ENCODE measurements at places on chromosomes 5 and 9.

DNA sequence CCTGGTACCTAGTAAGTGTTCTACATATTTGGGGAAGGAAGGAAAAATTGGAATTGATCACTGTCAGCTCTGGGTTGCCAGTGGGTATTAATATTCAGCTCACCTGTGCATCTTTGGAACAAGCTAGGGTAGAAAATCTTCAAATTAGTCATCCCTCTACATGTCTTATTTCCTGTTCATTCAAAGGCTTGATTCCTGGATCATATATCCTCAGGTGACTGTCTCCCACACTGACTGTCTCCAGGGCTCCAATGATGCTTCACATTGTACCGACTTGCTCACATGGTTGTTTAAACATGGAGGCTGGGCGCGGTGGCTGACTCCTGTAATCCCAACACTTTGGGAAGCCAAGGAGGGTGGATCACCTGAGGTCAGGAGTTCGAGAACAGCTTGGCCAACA lies 11.6 kb upstream of the SUSD1 start:
- DNase-seq, result no peak

GRCh38 chr9:121367306-121368137 lies 2.5 kb downstream of the STOM start:
- no peak for DNase-seq

DNA sequence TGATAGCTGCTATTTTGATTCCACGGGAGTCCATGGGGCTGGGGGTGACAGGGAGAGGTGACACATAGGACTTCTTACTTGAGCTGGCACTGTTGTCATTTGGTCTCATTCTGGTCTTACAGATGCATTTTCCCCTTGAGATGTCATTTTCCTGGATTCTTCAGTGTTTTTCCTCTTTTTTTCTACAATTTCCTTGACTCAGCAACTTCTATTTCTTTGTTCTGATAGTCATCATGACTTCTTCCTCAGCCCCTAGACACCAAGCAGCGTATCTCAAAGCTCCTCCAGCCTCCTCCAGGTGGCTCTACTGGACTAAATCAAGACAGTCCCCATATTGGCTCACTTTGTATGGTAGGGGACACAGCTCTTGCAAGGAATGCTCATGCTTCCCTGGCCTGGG lies 16.5 kb downstream of the LVRN start:
- no peak for DNase-seq

- no peak for DNase-seq
Observed at GRCh38 chr5:84602371-84602771, 217.7 kb upstream of the EDIL3 start.

GRCh38 chr9:16289639-16290038 lies 580.8 kb downstream of the BNC2 start:
- DNase-seq, result no peak

Data from erythroblast (primary cell).